Right ventricle myocardium inferior (tissue), 1 donor: ENCODE measurements at places on chromosomes 3 and 15.

DNA sequence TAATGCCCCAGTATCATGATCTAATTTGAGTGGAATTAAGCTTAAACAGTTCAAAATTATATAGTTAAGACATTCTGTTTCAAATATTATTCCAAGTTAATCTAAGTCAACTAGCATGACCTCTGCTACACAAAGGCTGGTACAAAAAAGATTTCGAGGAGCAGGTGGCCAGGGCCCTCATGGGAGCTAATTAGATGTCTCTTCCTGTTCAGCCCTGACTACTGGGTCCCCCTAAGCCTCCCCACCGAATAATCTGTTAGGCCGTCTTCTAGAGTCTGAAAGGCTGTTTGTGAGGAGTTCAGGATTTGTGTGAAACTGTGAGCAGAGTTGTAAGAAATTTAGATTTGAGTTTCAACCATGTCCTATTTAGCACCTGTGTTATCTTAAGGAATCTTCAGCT lies 75.4 kb downstream of the PPM1L start:
- peak; percentile 46 for DNase-seq

- no peak for DNase-seq
Measured at GRCh38 chr3:46132565-46132964, 75.5 kb downstream of the CCR1 start.

- DNase-seq: no peak
Measured at GRCh38 chr3:134038716-134039115, 9.0 kb upstream of the SLCO2A1 start.

DNA sequence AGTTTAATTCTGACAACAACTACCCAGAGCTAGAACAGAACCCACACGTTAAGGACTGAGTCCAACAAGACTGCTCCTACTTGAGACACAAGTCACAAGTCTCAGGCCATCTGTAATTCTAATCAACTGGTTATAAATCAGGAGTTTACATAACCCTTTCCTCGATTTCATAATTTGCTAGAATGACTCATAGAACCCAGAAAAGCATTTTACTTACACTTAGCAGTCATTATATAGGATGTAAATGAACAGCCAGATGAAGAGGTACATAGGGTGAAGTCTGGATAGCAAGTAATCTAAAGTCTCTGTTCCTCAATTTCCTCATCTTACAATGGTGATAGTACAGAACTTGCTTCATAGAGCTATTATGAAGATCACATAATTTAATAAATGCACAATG lies 1018.2 kb downstream of the DIPK2A start:
- no peak for DNase-seq

GRCh38 chr3:83649692-83650091 lies 1309.1 kb upstream of the CADM2 start:
- DNase-seq: peak; percentile 45

GRCh38 chr3:124599147-124599765 lies 131.0 kb upstream of the UMPS start:
- DNase-seq: no peak
